Activated T-cell treated with anti-CD3 and anti-CD28 coated beads, Interleukin-2, amount 50 U/mL, for 48 hours (primary cell): ENCODE measurements at places on chromosomes 3 and 15.

DNA sequence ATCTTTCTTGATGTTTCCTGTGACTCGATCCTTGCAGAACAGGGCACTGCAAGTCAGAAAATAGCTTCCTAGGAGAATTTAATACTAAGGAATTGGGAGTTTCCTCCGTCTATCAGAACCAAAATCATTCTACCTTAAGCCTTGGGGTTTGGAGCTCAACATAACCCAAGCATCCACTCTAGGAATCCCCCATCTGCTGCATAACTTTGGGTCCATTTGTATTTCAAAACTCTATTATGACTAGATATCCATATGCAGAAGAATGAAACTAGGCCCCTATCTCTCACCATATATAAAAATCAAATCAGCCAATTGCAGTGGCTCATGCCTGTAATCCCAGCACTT, 61.7 kb upstream of the AKAP13 start:
- DNase-seq = no peak

DNA sequence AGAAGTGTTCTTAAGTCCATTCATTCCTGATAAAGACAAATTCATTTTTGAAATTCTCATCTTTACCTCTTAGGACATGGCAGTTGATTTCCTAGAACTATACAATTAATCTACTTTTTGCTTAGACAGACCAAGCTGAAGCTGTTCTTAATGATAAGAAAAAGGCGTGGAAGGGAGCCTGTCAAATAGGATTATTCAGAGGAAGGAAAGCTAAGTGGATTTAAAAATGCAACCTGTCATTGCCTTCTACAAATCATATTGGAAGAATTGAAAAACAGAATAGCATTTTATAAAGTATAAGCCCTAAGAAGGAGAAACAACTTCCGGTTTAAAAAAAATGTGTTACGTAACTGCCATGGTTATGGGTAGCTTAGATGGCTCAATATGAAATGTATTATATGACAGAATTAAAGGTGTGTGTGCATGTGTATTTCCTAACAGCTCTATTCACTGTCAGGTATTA, 81.2 kb upstream of the RAP2B start:
- DNase-seq = no peak

GRCh38 chr3:77539677-77540076, 499.8 kb downstream of the ROBO2 start:
- no peak for DNase-seq

DNA sequence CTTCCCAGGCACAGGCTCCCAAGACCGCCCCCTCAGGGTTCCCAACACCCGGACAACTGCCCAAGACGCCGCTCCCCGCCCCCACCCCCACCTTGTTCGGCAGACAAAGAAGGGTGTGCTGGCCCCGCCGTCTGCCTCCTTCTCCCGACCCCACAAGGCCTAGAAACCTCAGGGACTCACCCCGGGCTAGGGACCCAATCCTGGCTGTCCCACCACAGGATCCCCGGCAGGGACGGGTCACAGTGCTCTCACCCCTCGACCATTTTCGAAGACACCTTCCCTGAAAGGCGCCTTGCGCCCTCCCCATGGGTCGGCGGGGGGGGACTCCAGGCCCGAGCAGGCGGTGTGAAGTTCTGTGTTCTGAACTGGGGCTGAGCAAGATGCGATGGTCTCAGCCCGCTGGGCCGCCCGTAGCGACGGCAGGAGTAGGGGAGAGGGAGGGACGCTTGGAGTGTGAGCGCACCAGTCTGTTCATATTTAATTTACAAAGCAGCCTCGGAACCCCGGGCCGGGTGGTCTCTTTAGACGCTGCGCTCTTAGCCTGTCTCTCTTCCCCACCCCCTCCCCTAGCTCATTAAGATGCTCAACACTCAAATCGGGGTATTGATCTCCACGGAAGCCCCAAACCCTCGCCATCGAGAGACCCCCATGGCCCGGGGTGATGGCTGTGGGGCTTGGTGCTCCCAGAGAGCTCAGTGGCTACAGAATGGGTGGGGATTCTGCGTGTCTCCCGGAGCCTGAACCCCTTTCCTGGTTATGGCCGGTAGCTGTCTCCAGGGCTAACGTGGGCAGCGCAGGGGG, 1.4 kb upstream of the ISLR2 start:
- DNase-seq = peak; percentile 37

GRCh38 chr3:150371741-150372254, 36.3 kb upstream of the TSC22D2 start:
- no peak for DNase-seq

DNA sequence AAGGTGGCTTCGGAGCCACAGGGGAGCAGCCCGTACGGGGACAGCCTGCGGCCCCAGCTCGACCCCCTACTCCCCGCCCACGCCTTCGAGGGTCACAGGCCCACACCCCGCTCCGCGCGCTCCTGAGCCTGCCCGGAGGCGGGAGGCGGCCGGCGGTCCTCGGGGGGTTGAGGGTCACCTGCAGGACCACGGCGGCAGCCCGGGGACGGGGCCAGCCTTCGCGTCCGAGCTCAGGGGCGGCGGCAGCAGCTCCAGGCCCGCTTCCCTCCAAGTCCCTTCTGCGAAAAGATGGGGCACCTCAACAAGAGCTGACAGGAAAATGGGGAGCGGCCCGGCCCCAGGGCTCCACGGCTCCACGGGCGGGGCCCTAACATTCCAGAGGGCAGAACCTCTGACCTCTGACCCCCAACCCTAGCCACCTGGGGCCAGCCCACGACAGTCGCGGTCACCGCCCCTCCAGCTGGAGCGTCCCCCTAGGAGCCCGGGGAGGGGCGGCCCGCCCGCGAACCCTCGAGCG, 428 bp downstream of the LYSMD4 start:
- no peak for DNase-seq

GRCh38 chr3:21621181-21621651, 129.8 kb downstream of the ZNF385D start:
- DNase-seq = no peak

DNA sequence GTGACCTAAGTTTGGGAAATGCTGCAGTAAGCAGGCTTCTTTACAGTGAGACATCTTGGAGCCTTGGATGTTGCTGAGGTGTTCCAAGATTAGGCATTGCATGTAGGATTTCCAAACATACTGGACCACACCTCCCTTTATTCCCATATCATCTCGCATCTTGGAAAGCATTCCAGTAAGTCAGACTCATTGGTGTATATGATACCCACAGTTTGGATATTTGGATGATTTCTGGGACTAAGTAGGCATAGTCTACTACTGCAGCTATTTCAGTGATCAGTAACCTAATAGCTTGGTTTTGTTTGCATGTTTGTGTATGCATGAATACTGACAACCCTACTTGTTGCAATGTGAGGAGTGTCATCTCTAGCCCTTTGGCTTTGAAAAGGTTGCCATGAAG, 97.3 kb downstream of the SEMA6D start:
- no peak for DNase-seq

DNA sequence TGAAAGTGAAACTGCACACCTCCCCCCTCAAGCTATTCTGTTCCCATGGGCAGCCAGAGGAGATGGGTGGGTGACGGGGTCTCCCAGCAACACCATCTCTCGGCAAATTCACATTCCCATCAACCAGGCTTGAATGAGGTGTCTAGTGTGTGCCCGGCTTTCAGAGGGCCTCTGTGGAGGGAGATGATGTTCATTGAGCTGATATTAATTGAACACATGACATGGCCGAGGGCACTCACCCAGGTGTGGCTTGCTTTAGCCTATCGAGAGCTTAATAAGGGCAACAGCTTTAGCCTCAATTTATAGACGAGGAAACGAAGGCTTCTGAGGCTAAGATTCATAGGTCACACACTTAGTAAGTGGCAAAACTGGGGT, 288.0 kb downstream of the UACA start:
- DNase-seq = no peak

GRCh38 chr3:119748991-119749390, 32.9 kb upstream of the NR1I2 start:
- DNase-seq = no peak

DNA sequence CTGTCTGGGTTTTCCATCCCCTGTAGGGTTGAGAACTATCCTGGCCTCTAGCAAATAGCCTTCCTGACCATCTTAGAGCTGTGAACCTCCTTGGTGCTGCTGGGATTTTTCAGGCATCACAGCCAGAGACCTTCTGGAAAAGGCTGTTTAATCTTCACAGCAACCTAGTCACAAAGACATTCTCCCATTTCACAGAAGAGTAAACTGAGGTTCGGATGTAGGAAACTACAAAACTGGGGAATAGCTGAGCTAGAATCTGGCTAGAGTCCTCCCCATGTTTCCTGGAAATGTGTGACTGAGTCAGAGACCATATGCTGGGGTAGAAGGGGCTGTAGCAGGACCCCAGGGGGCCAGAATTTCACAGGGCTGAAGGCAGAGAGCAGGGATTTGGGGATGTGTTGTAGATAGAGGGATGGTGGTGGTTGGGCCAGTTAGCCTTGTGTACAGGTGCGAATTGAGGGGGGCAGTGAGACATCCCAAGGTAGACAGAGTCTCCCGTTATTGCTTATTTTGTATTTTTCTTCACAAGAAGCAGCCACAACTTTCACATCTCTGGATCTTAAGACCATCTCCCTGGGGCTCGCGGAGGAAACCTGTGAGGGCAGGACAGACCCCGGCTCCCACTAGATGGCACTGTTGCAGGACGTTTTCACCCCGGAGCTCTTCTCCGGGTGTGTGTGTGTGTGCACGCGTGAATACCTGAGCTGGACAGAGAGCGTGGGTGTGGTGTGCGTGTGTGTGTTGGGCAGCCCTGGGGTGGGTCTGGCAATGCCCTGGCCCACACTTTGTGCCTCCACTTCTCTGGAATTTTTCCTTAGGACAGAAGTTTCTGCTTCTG, 66.9 kb upstream of the PRR23C start:
- DNase-seq = peak; percentile 70

DNA sequence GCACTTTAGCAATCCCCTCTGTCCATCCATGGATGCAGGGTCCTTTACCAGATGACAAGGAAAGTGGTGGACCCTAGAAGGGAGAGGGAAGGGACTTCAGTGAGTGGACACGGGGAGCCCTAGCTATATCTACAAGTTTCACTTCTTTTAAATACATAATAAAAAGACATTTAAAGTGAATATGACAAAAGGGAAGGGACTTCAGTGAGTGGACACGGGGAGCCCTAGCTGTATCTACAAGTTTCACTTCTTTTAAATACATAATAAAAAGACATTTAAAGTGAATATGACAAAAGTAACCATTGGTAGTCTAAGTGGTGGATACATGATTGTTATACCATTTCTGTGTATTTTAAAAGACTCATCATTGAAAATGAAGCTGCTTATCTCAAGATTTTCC, 81.9 kb upstream of the HES1 start:
- DNase-seq = no peak

DNA sequence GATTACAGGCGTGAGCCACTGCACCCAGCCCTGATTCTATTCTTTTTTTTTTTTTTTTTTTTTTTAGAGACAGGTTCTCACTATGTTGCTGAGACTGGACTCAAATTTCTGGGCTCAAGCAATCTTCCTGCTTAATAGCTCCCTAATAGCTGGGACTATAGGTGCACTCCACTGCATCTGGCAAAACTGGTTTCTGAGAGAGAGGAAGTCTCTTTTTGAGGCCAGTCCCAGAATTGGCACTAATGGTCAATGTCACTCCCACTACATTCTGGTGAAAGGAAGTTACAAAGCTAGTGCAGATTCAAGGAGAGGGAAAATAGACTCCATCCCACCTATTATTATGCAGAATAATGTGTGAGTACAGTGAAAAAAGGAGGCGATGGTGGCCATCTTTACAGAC, 5.8 kb upstream of the TGFBR2 start:
- no peak for DNase-seq

- DNase-seq = no peak
Measured at GRCh38 chr3:171116824-171117395, 90.4 kb upstream of the SLC2A2 start.

DNA sequence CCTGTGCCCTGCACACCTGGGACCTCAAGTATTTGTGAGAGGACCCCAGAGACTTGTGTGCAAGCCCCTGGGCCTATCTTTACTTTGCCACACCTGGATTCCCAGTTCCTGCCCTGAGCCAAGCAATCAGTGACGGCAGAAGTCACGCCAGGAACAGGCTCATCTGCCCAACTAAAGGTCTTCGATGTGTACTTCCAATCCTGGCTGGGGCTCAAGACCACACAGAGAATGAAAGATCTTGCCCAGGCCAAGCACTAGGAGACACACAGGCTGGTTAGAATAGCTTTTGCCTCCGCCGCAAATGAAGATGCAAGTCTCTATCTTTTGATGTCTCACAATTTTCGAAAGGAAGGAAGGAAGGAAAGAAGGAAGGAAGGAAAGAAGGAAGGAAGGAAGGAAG, 228.8 kb downstream of the OCA2 start:
- no peak for DNase-seq

DNA sequence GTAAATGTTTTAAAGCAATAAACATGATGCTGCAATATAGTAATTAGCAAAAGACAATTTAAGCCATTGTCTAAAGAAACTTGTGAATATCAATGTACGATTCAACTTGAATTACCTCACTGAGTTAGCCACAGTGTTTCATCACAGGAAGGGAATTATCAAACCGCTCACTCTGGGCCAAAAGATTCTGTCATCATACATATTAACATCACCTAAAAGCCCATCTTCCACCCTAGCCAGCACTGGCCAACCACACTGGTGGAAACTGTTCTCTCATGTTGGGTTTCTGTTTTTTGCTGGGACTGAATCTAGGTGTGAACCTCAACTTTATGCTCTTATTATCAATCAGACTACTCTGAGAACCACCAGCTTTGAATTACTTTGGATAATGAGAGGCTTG, 497.7 kb upstream of the THBS1 start:
- DNase-seq = no peak

DNA sequence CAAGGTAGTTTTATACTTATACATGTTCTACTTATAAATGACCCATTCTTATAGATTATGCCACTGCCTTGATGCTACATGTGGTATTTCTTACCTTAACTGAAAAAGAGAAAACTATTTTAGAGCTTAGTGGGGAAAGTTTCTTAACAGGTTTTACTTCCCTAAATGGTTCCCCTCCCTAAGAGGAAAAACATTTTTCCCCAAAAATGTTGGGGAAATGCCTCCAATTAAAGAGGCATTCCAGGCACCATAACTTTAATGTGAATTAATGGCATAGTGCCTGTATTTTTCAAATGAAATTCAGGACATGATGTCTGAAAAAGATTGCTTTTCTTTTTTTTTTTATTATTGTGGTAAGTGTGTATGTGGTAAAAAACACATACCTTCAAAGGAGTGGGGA, 22.6 kb downstream of the GOLM2 start:
- no peak for DNase-seq

DNA sequence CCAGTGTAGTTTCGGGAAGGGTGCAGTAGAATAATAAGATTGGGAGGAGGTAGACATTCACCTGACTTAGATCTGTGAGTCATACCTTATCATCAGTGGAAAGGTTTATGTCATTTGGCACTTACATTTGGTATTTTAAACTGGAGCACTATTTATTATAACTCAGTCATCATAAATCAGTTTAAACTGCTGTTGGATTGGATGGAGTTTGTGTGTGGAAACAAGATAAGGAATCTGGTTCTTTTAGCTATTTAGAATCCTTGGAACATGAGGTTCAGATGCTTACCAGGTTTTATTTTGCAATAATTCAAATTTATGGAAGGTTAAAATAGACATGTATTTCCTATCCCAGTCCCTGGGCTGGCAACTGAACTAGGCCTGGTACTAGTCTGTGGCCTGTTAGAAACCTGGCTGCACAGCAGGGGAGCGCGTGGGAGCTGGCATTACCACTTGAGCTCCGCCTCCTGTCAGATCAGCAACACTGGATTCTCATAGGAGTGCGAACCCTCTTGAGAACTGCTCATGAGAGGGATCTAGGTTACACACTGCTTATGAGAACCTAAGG, 34.5 kb downstream of the ZFAND6 start:
- peak; percentile 37 for DNase-seq

- DNase-seq = no peak
Measured at GRCh38 chr15:79396850-79397249, 35.3 kb upstream of the MINAR1 start.
